Hindlimb muscle (tissue), 1 donor: ENCODE measurements at places on chromosomes 7 and 10.

DNA sequence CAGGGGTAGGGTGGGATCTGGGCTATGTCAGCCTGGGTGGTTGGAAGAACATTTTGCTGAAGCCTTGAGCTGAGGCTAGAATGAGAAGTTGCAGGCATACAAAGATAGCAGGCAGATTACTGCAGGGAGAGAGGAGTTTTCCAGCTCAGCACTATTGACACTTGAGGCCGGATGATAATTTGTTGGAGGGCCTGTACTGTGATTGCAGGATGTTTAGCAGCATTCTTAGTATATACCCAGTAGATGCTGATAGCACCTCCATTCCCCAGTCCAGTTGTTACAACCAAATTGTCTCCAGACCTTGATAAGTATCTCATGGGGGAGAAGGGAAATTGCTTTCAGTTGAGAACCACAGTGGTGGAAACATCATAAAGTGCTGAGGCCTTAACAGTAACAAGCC is 158.6 kb upstream of the CHRM2 start:
- DNase-seq: no peak

DNA sequence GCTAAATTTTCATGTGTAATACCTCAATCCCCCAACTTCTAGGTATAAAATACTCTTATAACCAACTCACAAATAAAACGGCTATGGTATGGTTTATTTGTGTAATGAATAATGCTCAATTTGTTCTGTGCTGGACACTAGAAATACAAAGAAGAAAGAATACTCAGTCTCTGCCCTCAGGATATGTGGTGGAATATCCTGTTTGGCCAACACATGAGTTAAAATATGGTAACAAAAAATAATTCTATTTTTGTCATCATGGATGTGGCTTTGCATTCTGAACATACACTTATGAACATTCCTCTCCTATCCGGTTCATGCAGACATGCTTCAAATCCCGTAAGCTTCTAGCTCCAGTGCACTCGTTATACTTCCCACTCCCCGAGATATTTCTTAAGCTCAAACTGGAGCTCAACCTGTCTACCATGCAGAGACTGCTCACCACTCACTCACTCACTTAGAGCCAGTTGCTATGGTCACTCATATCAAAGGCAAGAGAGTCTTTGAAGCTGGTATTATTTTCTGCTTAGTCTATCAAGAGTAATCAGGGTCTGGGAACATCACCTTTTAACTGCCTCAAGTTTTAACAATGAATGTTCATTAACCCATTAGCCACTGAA is 53.8 kb upstream of the SLC16A12 start:
- DNase-seq: no peak

- DNase-seq: no peak
Measured at GRCh38 chr7:122748195-122748594, 45.5 kb upstream of the RNF148 start.

DNA sequence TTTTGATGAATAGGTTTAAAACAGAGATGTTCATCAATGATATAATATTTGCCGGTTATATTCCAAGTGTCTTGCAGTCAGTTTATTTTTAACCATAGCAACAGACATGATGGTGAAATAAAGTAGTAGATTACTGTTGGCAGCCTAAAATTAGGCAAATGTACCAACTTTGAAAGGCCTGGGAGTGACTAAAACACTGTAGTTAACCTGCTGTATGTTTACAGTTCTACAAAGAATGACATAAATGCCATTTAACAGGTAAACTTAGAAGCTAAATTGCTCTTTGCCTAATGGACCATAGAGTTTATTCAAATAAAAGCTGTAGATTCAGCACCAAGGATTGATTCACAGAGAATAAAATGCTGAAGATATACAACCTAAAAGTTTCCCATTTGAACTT is 64.1 kb downstream of the PHTF2 start:
- no peak for DNase-seq

DNA sequence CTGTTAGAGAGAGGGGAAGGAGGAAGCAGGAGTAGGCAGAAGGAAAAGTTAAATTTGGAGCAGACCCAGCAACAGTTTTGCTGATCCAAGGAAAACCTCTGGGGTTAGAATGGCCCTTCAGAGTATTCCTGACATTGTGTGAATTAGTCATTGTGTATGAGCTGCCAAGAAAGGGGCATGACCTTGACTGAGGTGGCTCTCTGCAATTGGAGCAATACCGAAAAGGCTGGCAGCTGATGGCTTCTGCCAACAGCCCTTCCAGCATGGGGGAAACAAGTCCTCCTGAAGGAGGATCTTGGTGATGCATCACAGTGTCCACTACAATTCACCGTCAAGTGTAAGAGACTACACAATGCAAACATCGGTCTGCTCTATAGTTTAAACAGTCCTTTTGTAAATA is 20.6 kb upstream of the WASL start:
- no peak for DNase-seq

DNA sequence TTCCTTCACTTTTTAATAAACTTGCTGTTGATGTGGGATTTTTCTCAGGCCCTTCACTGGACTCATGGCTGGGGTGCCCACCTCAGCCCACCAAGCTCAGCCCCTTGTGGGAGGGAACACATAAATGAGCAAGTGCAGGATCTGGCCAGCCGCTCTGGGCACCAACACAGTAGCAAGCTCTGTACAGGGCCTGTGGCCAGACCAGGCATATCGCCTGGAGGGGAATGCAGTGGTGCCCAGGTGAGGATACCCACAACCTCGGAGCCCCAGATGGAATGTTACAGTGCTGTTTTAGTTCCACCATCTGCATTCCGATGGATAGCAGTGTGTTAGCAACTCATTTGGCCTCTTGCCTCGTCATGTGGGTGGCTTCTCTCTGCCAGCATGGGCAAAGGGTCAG is 234.6 kb downstream of the PPP1R3A start:
- DNase-seq: no peak

DNA sequence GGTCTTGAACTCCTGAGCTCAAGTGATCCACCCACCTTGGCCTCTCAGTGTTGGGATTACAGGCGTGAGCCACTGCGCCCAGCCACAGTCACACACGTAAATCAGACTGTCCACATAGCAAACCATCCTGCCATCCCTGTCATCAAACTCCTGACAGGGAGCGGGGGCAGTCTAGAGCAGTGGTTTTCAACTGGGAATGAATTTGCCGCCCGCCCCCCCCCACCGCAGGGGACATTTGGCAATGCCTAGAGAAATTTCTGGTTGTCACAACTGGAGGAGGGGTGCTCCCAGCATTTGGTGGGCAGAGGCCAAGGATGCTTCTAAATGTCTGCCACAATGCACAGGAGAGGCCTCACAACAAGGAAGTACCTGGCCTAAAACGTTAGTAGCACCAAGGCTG is 24.1 kb downstream of the CAMK2G start:
- DNase-seq: no peak
